ENCODE measurements at places on chromosomes 2 and 18. TPM values are rescaled to one million over a fixed set of nuclear protein-coding genes. Genes with fewer than 3 reads are reported as not detected.

GRCh38 chr2:106267997-106268396 lies 73.9 kb upstream of the UXS1 start:
- no peak for DNase-seq

The PLEK gene
- not detected for polyA plus RNA-seq

GRCh38 chr18:519019-519879 lies 18.7 kb upstream of the COLEC12 start:
- DNase-seq: peak; percentile 80

DNA sequence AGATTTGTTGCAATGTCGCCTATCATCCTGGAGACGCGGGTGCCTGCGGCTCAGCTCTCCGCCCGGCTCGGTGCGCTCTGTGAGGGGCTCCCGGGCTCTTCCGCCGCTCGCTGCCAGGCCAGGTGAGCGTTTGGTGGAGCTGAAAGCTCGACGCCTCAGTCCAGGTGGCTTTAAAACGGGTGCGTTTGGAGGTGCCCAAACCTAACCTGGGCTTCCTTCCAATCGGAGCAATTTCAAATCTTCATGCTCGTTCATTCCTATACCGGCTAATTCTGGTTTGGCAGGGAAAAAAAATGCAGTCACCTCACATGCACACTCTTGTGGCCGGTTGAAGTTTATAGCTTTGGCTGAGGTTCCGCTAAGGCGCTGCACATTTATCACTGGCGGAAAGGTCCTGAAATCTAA lies at the start of gene SLC16A14:
Gene SLC16A14 (minus strand): TSS at position 274 of the 405 bp plus-strand sequence. CDS start 9,572 bp downstream, outside the sequence.
- DNase-seq: peak; percentile 52

- DNase-seq: no peak
Measured at GRCh38 chr2:34892766-34893165, 1293.7 kb upstream of the FAM98A start.

The LOXHD1 gene
- polyA plus RNA-seq: not detected

The GRP gene
- polyA plus RNA-seq: not detected

DNA sequence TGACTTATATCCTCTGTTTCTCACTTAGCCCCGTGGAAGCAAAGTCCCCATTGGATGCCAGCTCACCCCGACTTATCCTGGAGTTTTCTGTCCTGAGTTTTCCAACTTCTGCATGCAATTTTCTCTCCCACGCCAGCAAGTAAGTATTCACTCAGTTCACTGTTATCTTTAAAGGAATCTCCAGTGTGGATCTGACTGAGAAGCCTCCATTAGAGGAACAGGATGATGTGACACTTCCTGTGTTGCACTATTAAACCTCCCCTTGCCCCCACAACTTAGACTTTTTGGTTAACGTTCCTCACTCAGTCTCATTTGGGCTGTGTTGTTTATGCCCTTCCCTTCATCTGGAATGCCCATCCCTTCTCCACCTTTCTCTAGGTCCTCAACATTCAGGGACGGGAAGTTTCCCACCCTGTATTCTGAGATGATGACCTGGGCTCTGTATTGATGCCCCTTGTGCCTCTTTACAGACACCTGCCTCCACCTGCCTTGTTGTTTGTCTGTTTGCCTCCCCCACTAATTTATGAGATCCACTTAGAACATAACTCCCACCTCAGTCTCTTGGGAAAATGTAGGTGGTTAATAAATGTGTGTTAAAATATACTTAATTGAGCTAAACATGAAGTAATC lies 536.1 kb upstream of the RAB6C start:
- no peak for DNase-seq

GRCh38 chr2:159617100-159617499 lies 752 bp upstream of the BAZ2B start:
- DNase-seq: no peak

DNA sequence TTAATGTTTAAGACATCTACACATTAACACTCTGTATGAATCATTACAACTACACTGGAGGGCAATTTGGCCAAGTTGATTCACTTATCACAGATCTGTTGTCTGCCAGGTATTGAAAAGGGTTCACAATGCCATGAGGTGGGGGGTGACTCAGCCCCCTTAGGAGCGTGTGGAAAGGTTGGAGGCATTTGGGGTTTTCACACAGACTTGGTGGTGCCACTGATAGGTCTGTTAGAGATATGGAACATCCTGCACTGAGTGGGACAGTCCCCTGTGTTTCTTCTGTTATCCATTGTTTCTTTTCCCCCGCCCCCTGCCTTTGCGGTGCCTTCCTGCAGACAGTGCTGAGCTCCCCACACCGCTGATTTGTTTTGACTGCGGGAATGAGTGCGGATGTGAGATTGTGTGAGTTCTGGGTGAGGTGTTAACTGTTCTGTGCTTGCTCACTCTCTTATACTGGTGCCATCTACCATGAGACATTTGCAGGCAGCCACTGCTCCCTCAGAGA lies 9.3 kb upstream of the TSN start:
- DNase-seq: no peak

The GKN2 gene
- not detected for polyA plus RNA-seq

DNA sequence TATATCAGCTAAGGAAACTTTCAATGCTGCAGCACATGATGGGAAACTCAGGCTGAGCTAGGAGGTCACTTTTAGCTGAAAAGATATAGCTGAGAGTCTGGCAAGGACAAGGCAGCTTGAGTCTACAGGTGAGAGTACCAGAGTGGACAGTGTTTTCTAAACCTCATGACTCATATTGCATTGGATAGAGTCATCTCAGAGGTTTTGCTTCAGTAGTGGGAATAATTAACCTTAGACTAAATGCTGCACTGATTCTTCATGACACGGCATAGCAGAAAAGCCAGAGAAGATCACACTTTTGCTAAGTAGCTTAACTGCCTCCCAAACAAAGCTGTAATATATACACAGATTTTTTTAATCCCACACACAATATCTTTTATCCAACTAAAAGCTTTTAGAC lies 865.0 kb upstream of the CDH2 start:
- no peak for DNase-seq

The MROH2A gene
- not detected for polyA plus RNA-seq

The RTP5 gene
- not detected for polyA plus RNA-seq

DNA sequence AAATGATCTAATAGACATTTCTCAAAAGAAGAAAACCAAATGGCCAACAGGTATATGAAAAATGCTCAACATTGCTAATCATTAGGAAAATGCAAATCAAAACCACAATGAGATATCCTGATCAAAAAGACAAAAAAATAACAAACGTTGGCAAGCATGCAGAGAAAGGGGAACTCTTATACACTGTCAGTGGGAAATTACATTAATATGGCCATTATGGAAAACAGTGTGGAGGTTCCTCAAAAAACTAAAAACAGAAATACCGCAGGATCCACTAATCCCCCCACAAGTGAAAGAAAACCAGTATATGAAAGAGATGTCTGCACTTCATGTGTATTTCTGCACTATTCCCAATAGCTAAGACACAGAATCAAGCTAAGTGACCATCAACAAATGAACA lies 57.7 kb upstream of the CTIF start:
- no peak for DNase-seq

- DNase-seq: no peak
Measured at GRCh38 chr2:137771064-137771463, 193.2 kb upstream of the HNMT start.

The SAG gene
- polyA plus RNA-seq: not detected

DNA sequence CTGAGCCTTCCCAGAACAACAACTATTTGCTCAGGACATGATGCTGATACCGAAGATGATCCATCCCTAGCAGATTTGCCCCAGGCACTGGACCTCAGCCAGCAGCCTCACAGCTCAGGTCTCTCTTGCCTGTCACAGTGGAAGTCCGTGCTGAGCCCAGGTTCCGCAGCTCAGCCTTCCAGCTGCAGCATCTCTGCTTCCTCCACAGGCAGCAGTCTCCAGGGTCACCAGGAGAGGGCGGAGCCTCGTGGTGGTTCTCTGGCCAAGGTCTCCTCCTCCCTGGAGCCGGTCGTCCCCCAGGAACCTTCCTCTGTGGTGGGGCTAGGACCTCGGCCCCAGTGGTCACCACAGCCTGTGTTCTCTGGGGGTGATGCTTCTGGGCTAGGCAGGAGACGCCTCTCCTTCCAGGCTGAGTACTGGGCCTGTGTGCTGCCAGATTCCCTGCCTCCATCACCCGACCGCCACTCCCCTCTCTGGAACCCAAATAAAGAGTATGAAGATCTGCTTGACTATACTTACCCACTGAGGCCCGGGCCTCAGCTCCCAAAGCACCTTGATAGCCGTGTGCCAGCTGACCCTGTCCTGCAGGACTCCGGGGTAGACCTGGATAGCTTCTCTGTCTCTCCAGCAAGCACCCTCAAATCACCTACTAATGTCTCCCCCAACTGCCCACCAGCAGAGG lies 15.4 kb downstream of the CEP68 start:
- no peak for DNase-seq

DNA sequence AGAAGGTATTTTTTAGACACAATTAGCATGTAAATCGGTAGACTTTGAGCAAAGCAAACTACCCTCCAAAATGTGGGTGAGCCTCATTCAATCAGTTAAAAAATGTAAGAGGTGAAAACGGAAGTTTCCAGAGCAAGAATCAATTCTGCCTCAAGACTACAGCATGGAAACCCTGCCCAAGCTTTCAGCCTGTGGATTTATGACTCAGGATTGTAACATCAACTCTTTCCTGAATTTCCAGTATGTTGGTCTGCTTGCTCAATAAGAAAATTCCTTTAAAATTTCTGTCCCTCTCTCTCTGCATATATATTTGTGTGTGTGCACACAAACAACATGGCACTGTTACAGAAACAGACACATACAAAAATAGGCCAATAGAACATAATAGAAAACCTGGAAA lies 228.6 kb upstream of the DOK6 start:
- DNase-seq: peak; percentile 10

DNA sequence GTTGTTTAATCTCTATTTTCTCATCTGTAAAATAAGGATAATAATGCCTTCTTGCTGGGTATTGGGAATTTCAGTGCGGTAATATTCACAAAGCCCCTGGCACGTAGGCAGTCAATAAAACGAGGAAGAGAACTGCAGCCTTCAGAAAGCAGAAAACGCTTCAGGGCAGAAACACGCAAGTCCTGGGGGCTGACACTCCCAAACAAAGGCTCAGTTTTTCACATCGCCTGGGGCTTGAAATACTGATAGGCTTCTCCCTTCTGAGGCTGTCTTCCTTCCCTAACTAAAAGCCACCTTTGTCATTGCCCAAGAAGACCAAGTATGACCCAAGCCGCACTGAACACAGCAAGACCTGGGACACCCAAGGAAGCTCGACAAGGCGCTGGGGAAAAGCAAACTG lies 32.4 kb downstream of the TMEM177 start:
- DNase-seq: no peak

DNA sequence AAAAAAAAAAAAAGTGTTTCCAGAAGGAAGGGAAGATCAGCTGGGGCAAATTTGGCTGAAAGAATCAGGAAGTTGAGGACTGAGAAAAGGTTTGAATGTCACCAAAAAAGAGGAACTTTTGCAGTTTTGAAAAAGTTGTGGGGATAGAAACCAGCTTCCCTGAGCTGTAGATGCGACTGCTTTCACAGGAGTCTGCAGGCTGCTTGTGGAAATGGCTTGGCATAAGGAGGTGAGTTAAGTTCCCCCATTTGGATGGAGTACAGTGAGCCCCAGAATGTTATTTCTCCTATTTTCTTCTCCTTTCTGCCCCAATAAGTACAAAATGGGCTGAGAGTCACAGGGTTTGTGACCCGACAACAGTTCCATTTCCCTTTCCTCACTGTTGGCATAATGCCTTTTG lies 16.5 kb upstream of the ME2 start:
- no peak for DNase-seq

DNA sequence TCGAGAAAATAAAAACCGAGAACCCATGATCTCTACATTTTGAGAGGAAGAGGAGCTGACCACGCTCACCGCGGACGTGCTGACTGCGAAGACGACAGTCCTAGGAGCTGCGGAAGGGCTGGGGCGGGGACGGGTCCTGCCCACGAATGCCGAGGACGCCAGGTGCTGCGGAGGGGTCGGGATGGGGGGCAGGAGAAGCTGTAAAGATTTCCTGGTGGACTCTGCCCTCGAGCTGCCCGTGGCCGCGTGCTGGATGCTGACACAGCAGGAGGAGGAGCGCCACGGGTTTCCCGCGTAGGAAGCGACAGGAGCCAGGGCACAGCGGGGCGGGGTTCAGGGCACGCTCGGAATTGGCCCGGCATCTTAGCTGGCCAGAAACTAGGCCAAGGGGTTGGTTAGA lies 22.2 kb downstream of the ZSCAN30 start:
- DNase-seq: no peak

GRCh38 chr2:161662373-161662772 lies 38.2 kb downstream of the SLC4A10 start:
- DNase-seq: no peak

The LRRC30 gene
- not detected for polyA plus RNA-seq

- DNase-seq: peak; percentile 96
Measured at GRCh38 chr2:20067992-20068584, 16.7 kb upstream of the LAPTM4A start.

- no peak for DNase-seq
Measured at GRCh38 chr2:61710711-61711110, 143.1 kb downstream of the FAM161A start.

GRCh38 chr2:59184276-59185020 lies 943.3 kb upstream of the FANCL start:
- DNase-seq: no peak

DNA sequence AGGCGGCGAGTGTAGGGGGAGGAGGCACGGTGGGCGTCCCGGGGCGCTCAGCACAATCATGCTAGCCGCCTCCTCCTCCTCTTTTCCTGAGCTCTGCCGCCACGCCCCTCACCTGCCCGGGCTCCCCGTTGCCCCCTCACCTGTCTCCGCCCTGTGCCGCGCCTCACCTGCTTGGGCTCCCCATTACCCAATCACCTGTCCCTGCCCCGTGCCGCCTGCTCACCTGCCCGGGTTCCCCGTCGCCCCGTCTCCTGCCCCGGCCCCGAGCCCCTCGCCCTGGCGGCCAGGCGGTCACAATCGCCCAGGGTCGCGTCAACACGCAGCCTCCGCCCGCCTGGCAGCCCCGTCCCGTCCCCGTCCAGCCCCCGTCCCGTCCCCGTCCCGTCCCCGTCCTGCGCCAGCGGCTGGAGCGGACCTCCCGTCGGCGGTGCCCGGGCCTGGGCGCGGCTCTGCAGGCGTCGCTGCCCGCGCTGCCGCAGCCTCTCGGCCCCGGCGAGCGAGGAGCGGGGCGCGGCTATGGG lies at the start of gene DCDC2C:
Gene DCDC2C (plus strand): TSS at position 340 of the 521 bp plus-strand sequence. CDS start 177 bp downstream, at position 517.
- no peak for DNase-seq

DNA sequence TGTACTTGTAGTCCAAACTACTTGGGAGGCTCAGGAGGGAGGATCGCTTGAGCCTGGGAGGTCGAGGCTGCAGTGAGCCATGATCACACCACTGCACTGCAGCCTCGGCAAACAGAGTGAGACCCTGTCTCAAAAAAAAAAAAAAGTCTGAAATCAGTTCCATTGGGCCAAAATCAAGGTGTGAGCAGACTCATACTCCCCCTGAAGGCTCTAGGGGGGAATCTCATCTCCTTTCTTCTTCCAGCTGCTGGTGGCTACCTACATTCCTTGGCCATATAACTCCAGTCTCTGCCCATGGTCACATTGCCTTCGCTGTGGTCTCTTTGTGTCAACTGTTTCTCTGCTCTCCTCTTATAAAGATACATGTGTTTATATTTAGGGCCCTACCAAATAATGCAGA lies 234.0 kb downstream of the LRRTM1 start:
- DNase-seq: no peak

DNA sequence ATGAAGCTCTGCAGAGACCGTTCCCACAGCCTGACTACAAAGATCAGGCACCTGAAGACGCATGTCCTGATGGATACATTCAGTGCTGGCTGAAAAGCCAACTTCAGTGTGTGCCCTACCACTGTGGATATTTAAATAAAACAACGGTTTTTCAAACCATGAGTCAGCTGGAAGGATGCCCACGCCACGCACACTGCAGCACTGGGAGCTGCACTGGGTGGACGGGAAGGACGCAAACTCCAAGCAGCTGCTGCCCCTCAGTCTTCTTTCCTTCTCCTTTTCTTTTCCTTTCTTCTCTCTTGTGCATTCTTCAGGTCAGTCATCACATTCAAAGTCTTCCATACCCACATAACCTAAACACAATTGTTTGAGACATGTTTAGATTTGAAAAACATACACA lies 7.9 kb downstream of the TMEM18 start:
- peak; percentile 84 for DNase-seq
